ENCODE measurements at places on chromosomes 5 and 9. TPM values are rescaled to one million over a fixed set of nuclear protein-coding genes. Genes with fewer than 3 reads are reported as not detected.
A peak's percentile ranks its signal among the peaks of the same experiment; 100 is the strongest.

The PKD2L2 gene
- not detected for total RNA-seq

DNA sequence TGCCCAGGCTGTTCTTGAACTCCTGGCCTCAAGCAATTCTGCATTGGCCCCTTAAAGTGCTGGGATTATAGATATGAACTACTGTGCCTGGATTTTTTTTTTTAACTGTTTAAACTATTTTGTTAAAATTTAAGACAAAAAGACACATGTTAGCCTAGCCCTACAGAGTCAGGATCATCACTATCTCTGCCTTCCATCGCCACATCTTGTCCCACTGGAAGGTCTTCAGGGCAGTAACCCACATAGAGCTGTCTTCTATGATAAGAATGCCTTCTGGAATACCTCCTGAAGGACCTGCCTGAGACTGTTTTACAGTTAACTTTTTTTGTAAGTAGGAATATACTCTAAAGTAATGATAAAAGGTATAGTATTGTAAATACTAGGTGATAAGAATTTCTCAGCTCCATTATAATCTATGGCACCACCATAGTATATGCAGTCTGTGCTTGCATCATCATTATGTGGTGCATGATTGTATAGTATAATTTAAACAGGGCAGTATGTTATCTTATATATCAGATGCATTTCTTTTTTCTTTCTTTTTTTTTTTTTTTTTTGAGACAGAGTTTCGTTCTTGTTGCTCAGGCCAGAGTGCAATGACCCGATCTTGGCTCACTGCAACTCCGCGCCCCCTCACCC lies 52.7 kb downstream of the DENND4C start:
- no peak for DNase-seq

- no peak for DNase-seq
Measured at GRCh38 chr5:144467792-144468191, 297.1 kb downstream of the KCTD16 start.

- DNase-seq, result no peak
Measured at GRCh38 chr5:112165399-112165798, 253.7 kb downstream of the EPB41L4A start.

- DNase-seq, result peak; percentile 92
Measured at GRCh38 chr9:99824378-99825171, 2.9 kb downstream of the NR4A3 start.

- DNase-seq, result peak; percentile 50
Measured at GRCh38 chr9:138015021-138015829, 137.6 kb downstream of the CACNA1B start.

DNA sequence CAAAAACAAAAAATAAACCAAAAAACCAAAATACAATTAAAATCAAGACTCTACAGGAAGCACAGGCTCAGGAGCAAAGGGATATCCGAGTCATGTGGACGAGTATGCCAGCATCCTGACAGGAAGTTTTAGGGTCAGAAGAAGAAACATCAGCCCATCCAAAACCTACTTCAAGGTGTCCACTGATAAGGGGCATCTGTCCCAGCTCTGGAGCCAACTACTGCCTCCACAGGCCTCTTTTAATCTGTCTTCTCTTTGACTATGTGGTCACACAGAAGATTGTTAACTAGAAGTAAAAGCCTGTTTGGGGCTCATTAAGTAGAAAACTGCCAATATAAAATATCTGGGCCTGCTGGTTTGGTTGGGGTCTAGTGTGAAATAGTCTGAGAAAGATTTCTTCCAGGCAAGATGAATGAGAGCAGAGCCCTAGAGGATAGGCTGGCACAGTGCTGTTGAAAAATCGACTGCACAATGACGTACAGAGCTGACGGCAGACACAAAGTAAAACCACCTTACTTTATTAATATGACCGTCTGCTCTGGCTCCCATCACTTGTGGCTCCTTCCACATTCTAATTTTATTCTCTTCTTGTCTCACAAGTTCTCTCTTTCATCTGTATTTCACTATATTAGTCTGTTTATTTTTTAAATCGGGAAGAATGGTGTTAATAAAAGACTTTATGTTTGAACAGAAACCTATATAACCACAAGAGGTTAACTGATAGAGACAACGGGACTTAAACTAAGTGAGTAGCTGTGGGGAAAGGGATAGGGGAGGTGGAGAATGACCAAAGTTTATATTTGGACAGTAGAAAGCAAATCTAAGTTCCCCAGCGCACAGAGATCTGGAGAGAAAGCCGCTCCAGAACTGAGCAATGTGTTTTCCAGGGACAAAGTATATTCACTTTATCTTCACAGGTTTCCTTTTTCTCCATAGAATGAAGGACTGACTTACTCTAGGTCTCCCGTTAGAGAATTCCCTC lies 22.9 kb upstream of the MSH3 start:
- DNase-seq, result no peak

The INSL6 gene
- total RNA-seq, result not detected

DNA sequence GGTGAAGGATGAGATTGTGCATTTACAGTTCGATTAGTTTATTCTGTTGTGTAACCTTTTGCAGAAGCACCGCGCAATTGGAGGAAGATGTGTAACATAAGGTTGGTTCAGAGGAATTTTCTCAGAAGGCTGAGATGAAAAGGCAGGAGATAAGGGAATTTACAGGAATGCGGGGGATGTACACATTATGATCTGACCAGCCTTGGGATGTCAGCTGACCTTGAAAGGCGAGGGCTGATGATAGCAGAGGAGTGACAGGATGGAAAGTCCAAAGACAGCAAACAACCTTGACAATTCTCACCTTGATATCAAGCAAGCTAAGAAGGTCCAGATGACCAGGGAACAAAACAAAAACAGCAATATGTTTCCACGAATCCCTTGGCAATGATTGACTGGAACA lies 88.8 kb downstream of the OTULIN start:
- DNase-seq, result no peak

- no peak for DNase-seq
Measured at GRCh38 chr5:93805616-93806379, 64.4 kb upstream of the POU5F2 start.

- no peak for DNase-seq
Measured at GRCh38 chr5:95989283-95990048, 27.8 kb upstream of the ELL2 start.

GRCh38 chr5:113182658-113183344 lies 206.2 kb downstream of the DCP2 start:
- DNase-seq, result no peak

- DNase-seq, result no peak
Measured at GRCh38 chr9:110782701-110783100, 114.1 kb downstream of the MUSK start.

The HCN1 gene
- not detected for total RNA-seq

DNA sequence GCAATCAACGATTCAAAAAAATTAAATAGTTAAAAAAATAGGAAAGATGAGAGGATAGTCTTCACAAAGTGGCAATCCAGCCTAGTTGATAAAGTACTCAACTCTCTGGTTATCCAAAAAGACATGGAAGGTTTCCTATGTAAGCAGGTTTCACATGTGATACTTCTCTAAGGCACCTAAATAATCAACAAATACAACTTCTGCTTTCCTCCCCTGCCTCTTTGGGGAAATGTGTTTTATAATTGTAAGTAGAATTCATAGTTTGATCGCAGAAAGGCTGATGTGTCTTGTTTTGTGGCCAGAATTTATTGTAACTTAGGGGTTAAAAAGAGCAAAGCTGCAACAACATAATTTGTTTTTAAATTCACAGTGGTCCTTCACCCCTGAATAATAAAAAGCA lies 855.5 kb upstream of the DMAC1 start:
- no peak for DNase-seq

Measured in activated CD4-positive, alpha-beta T cell treated with anti-CD3 and anti-CD28 coated beads, Interleukin-2, amount 10 ng/mL, durations not matched to agents 24 days and 14 days (primary cell).